ENCODE measurements at places on chromosomes 4 and X.
A peak's percentile ranks its signal among the peaks of the same experiment; 100 is the strongest.

DNA sequence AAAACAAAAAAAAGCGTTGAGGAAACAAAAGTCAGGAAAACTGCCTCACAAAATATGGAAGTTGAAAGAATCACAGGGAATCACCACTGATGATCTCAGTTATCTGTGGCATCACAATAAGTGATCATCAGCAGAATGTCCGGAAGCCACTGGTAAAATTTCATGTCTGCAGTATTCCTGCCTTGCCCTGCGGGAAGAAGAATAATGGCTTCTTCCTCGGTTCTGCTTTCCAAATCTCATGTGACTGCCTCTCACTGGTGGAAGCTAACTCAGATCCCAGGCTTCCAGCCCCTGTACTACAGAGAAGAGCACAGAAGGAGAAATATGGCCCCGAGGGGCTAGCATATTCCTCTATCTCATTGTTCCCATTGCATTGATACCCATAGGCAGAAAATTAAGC lies 12.7 kb upstream of the ZNF330 start:
- DNase-seq, result no peak

GRCh38 chr4:95362906-95363558 lies 185.7 kb downstream of the UNC5C start:
- peak; percentile 20 for DNase-seq

GRCh38 chrX:112085149-112085548 lies 2.6 kb upstream of the TRPC5 start:
- no peak for DNase-seq

GRCh38 chr4:71857713-71858451 lies 74.0 kb upstream of the GC start:
- DNase-seq, result no peak

DNA sequence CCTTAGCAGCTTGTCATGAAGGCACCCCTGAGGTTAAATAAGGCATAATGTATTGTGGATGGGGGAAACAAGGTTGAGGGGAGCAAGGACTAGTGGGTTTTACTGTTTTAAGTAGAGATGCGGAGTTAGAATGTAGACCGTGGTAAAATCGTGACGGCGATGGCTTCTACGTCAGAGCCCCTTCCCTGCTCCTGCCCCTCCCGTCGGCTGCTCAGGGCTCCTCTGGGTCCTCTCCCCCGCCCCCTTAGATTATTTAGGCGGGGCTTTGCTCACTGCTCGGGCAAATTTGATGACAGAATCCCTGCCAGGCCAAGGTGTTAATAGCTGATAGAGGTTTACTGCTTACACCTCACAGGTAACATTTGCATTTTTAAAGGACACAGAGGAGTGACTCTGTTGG lies 2.3 kb downstream of the FRMPD3 start:
- DNase-seq, result no peak

DNA sequence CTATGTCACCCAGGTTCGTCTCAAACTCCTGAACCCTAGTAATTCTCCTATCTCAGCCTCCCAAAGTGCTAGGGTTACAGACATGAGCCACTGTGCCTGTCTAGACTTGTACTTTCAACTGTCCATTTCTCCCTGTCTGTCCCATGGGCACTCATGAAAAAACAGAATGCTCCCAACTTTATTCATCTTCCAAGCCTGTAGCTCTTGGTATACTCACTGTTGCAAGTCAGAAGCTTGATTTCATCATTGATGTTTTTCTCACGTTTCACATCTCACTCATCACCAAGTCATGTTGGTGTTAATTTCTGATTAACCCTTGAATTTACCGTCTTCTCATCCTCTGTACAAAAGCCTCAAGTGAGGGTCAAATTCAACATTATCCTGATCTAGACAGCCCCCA lies 7.3 kb upstream of the SRP72 start:
- DNase-seq, result no peak

DNA sequence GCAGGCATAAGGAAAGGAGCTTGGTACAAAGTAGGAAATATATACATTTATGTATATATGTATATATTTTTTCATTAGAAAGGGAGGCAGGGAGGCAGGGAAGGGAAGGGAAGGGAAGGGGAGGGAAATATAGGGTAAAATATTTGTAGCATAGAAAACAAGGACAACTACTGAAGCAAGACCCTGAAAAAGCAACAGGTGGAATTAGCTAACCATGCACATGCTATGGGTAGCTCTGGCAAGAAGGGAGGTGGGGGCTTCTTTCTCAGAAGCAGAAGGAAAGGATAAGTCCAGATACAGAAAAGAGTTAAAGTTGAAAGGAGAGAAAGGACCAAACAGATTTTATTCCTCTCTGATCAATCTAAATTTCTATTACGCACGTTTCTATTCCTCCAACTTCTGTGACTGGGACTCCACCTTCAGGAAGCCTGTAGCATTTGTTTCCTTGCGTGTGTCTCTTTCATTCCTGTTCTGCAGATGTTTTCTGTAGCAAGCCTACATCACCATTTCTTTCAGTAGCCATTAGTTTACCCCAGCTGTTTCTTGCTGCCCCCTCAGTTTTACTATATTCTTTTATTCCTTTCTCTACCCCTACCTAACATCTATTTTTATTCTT lies 82.9 kb downstream of the OR13H1 start:
- no peak for DNase-seq

DNA sequence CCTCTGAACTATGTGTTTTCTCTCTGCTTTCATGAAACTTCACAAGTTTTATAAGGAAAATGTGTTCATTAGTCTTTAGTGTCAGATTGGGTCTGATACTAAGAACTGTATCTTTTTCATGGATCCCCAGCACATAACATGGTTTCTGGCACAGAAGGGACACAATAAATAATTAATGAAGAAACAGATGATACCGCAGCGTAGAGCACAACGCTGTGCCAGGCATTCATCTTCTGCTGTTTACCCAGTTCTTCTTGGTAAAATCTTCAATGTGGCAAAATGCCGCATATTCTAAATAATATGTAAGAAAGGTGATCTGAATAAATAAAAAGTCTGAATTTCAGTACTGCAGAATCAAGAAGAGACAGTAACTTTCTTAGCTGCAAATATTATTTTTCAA lies 12.3 kb downstream of the SCARB2 start:
- peak; percentile 8 for DNase-seq

- no peak for DNase-seq
Measured at GRCh38 chrX:10217198-10217597, 60.4 kb downstream of the CLCN4 start.

- DNase-seq, result no peak
Measured at GRCh38 chrX:88284844-88285243, 462.2 kb upstream of the CPXCR1 start.

GRCh38 chrX:10726647-10727046 lies 106.3 kb upstream of the MID1 start:
- no peak for DNase-seq

DNA sequence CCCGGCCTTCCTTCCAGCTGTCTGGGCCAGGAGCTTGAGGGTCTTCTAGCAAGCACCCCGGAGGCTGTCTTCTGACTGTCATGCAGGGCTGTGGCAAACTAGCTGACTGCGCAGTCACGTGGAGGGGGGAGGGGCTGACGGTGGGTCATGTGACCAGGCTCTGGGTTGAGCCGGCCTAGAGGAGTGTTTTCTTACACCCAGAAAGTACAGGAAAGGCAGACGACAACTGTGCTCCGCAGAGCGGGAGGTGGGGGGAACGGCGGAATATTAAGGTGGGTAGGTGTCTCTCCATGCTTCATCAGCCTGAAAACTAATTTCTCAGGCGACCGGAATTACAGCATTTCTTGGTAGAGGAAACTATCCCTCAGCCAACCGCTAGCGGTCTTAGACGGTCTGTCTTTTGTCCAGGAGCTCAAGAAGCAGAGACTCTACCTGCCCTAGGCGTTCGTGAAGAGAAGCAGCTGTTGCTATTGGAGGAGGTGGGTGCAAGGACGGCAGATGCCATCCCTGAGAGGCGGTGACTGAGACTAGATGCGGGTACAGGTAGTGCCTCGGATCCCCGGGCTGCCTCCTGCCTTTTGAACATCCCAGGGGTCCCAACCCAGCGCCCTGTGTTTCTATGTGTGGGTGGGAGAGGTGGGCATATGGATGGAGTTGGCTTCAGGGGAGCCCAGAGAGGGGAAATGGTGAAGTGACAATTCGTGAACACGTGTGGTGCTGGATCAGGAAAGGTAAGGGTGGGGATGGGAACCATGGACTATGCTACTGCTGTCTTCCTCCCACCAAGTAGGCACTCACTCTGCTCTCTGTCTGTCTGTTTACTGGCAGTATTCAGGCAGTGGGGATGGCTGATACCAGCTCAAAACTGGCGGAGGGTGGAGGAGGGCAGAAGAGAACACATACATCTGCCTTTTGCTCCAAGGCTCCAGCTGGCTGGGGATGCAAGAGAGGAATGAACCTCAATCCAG lies 8.8 kb downstream of the GPRASP1 start:
- peak; percentile 41 for DNase-seq

DNA sequence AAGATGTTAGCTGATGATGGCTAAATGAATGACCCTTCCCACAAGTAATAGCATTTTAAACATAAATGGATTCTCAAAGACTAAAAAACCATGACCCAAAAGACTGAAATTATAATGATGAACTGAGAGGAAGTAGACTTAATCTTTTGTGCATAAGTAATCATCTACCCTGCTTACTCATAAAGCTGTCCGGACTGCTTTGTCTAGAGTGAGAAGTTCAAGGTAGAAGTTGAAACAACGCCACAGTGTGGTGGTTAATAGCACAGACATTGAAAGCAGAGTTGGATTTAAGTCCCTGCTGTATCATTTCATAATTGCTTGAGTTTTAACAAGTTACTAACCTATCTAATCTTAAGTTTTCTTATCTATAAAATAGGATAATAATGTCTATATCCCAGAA lies 346.6 kb downstream of the CENPC start:
- peak; percentile 38 for DNase-seq

- peak; percentile 63 for DNase-seq
Measured at GRCh38 chr4:176002007-176002613, 63.5 kb upstream of the WDR17 start.

- DNase-seq, result peak; percentile 8
Measured at GRCh38 chr4:71498002-71498401, 159.2 kb downstream of the SLC4A4 start.

GRCh38 chrX:55452833-55453124 lies 852 bp downstream of the MAGEH1 start:
- DNase-seq, result no peak

DNA sequence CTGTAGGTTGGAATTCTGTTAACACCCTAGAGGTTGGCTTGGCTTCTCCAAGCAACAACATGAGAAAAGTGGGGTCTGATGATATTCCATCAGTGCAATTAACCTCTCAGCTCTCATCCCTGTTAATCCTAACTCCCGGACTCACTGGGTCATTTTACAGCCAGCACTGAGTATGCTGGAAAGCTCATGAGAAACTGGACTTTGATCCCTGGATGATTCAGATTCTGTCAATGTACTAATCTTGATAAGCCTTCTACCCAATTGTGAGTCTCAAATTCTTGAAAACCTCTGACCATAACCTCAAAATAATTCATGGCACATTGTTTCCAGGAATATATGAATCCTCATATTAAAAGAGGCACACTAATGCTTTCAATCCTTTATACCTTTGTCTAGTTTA lies 244.3 kb upstream of the DCAF8L1 start:
- DNase-seq, result no peak

GRCh38 chr4:152385551-152385950 lies 150.3 kb downstream of the FBXW7 start:
- DNase-seq, result no peak

Data from COR-L47 (cell line).